ENCODE measurements at places on chromosomes 12 and 14.

- DNase-seq: peak; percentile 47
These were observed at the start of gene CD69 for GRCh38 chr12:9760699-9761418. Gene CD69, minus strand, starts transcription at chr12:9760901. Its CDS starts 81 bp downstream, at chr12:9760820.

GRCh38 chr12:78331181-78331580 lies 500.5 kb downstream of the NAV3 start:
- no peak for DNase-seq

DNA sequence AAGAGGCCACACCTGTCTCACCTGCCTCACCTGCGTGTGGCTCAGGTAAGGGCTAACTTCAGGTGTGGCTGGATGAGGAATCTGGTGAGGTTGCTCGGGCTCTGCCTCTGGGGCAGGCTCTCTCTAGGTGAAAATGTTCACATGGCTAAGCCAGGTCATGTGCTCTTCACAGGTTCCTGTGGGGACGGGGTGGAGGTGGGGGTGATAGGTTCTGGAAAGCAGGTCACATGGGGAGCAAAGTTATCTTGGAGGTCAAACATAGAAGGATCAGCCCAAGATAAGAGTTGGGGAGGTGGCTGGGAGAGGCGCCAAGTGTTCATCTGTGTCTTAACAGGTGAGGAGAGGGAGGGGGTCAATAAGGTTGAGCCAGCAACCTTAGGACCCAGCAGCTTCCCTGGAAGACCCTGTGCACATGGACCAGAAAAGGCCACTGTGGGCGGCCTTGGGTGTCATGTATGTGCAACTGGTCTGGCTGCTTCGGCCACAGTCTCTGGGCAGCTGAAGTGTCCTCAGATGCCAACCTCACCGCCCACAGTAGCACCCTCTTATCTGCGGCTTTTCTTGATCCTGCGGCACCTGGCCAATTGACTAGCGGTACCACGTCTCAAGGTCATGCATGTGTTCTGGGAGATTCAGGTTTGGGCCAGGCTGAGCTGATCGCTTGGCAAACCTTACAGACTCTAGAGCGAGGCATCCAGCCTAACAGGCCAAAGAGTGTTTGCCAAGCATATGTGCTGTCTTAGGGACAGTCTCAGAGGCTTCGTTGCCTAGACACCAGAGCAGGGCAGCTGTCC lies 60.5 kb downstream of the CACNA1C start:
- no peak for DNase-seq

DNA sequence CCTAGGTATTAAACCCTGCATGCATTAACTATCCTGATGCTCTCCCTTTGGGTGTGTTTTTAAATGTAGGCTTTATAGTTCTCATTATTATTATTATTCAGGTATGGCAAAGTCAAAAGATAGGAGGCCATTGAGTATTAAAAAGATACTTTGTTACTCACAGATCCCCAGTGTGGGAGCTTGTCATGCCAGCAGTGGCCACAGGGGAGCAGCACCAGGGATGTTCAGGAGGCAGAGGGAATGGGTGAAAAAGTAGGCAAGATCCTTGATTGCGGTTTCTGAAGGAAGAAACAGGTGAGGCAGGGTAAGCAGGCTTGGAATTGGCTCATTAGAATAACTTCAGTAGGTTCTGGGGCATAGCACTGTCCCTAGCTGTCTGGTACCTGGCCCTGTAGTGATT lies 382.2 kb downstream of the MED13L start:
- no peak for DNase-seq

DNA sequence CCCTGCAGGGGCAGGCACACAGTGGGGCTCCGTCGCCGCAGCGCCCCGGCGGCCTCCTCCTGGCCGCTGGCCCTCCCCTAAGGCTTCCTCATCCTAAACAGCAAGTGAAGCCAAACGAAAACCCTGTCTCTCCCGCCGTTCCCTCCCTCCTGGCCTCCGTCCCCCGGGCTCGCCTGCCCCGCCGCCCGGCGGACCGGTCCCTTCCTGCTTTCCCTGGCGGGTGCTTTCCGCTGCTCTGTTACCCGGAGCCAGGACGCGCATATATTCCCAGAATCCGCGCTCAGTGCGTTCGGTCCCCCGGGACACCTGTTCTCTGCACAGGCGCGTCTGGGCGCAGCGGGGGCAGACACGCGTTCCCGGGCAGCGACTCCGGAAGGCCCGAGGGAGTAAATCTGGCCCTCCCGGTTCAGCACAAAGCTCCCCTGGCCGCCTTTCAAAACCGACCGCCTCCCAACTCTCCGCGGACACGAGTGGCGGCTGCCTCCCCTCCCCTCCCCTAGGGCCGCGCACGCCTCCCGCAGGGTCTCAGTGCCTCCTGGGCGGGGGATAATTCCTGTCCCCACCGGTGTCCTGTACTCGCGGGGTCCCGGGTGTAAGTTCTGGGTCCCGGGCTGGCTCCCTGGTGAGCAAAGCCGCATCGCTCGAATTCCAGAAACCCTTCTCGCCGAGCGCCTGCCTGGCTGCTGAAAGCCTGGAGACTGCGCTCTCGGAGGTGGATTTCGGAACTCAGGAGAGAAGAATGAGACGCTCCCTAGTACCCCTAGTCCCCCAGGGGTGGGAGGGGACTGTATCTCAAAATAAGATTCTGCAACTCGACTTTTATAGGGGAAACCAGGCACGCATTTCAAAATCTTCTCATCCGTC lies 21.4 kb upstream of the CEP170B start:
- no peak for DNase-seq

DNA sequence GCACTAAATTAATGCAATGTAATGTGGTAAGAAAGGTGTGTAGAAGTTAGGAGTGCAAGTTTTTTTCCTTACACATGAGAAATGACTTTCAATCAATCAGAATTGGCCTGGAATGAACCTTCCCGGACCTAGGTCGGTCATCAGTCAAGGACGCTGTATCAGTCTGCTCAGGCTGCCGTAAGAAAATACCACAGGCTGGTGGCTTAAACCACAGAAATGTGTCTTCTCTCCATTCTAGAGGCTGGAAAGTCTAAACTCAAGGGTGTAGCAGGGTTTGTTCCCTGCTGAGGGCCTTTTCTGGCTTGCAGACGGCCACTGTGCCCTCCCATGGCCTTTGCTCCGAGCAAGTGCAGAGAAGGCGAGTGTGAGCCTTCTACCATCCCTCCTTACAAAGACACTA lies 86.6 kb upstream of the DYNC1H1 start:
- no peak for DNase-seq

DNA sequence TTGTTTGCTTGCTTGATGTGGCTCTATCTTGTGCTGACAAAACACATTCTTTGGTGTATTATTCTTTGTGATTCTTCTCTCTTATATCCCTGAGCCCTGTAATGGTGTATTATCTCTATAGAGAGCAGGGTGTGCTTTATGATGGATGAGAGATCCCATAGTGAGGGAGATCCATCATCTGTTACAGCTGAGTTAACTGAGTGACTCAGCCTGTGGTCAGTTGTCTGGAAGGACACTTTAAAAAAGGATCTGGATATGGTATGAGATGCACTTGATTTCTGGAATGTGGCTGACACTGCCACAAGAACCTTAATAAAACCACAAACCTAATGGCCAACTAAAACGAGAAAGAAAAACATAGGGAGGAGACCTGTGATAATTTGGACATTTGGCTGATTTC lies 461.4 kb upstream of the SYT1 start:
- no peak for DNase-seq

GRCh38 chr12:29103539-29103974 lies 45.5 kb upstream of the FAR2 start:
- DNase-seq: peak; percentile 2

- DNase-seq: no peak
These were observed 64.1 kb downstream of the LRP6 start for GRCh38 chr12:12202747-12203146.

- no peak for DNase-seq
These were observed 18.9 kb upstream of the POC1B start for GRCh38 chr12:89544681-89545184.

DNA sequence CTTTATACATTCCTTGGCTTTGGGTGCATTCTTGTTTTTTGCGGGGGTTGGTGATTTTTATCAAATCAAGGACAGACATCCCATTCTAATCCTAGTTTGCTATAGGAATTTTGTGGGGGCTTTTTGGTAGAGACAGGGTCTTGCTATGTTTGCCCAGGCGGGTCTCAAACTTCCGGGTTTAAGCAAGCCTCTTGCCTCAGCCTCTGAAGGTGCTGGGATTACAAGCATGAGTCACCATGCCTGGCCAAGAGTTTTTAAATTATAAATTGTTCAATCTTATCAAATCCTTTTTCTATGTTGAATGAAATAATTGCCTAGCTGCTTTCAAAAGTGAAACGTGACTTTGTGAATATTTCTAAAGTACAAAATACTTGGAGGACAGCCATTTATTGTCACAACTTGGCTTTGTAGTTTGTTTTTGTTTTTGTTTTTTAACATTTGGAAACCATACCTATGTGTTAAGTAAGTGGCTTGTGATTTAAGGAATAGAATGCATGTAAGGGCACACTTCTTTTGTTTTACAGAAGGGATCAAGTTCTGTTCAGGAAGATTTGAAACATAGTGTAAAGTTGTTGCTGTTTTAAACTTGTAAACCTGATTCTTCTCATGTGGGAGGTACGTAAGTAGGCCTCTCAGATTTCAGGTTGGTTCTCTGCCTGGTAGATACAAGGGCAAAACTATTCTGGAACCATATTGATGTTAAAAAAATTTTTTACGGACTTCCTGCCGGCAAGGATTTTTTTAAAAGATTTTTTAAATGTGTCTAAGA lies 13.4 kb downstream of the MARK3 start:
- DNase-seq: no peak

- DNase-seq: no peak
These were observed 98.6 kb downstream of the NT5DC3 start for GRCh38 chr12:103742349-103742932.

DNA sequence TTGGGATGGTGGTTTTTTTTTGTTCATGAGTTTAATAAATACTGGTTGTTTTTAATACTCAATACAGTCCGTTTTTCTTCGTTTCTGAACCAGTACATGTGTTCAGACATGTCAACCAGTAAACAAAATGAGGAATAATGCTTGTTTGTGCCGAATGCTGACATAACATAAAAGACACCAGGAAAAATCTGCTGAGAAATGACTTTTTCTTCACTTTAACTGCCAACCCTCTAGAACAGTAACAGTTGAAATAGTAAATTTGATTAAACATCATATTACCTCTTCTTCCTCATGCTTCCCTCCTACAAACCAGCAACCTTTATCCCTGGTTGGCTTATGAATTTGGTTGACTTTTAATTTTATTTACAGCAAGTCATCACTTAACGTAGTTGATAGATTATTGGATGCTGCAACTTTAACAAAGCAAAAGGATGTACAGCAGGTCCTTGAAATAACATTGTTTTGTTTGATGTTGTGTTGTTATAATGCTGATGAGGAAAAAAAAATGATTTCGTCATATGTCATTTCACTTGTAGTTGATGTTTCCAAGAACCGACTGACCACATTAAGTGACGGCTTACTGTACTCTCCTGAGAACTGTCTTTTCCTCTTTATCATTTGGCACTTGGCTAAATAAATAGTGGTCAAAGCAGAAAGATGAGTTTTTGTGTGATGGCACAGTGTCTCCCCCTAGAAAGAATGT lies 340.5 kb downstream of the TMTC2 start:
- no peak for DNase-seq

DNA sequence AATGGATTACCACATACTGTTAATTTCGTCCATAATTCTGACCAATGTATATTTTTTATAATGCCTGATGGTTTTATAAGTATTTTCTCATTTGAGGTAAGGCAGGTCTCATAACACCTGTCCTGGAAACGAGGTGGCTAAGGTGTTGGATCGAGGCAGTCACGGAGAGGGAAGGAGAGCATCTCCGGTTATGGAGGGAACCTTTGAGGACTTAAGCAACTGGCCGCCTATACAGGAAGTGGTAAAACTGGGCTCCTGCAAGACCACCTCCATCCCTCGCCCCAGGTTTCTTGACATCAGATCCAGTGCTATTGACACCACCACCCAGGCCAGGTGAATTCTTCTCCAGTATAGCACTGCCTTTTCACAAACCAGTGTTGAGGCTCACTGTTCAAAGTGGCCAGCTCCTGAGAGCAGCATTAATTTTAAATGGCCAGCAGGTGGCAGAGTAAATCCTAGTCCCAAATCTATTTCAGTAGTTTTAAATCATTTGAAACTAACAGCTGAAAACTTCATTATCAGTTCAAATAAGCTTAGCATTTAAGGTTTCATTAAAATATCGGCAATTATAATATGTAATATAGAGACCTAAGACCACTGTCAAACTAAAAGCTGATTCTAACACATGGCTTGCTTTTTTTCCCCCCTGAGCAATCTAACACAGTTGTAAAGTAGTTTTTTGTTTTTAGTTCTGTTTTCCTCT lies 100.8 kb downstream of the PPM1A start:
- DNase-seq: no peak

DNA sequence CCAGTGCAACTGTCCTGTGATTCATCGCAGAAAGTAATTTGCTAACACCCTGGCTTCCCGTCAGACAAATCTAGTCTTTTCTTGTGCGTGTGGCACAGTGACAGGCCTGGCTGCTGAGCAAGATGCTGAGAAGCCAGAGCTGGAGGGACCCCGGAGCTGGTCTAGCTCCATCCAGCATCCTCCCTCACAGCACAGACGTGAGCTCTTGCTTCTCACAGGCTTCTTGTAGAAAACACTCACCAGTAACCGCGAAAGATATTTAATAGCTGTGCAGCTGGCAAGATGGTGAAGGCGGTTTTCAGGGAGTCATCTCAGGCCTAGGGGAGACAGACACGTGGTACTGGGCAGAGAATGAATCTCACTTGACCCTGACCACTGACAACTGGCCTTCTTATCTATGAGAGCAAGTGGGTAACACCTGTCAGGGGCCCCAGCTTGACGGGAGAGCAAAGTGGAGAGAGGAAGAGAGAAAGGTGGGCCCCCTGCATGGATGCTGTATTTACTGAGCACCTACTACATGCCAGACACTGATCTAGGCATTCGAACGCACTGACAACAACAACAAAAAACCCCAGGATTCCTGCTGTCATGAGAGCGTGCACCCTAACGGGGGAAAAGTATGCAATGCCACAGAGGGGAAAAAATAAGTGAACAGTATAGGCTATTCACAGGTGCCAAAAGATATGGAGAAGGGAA lies 63.3 kb downstream of the CCDC88C start:
- no peak for DNase-seq

All from stimulated activated CD4-positive, alpha-beta T cell treated with anti-CD3 and anti-CD28 coated beads, Interleukin-15, amount 100 ng/mL, for 1 hour (primary cell).